NCI-H526 treated with DMSO at 0.1 percent for 48 hours (cell line): ENCODE measurements at places on chromosomes 3 and 15.

DNA sequence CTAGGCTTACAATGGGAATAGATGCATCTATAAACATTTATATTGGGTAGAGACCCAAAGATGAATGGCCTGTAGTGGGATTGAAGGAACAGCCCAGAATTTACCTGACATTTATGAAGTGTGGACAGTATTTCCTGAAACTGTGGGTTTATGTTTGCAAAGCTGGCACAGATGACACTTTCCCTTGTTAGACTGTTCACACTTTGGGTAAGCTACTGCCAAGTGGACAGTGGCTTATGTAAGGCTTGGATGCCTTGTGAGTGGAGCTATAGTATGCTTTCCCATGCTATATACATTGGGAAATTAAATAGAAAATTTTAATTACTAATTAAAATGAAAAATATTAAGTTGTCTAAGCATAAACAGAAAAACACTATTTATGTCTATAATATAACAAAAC lies 48.5 kb downstream of the STARD9 start:
- DNase-seq = no peak

DNA sequence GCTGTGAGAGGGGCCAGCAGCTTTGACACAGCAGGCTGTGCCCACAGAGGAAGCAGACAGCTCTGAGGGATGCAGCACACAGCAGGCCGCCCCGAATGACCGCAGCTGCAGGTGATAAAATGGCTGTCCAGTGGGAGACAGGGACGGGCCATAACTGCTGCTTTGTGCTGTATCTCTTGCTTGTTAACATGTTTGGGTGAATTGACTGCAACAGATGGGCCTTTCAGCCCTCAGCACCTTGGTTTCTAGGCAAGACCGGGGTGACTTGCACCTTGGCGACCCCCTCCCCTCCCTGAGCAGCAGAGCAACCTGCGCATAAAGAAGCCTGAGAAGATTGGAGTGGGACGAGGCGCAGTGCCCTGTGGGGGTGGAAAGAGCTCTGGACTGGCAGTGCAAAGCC lies 36.6 kb upstream of the CLK3 start:
- DNase-seq = no peak

GRCh38 chr3:67468511-67468910 lies 185.9 kb downstream of the SUCLG2 start:
- no peak for DNase-seq

DNA sequence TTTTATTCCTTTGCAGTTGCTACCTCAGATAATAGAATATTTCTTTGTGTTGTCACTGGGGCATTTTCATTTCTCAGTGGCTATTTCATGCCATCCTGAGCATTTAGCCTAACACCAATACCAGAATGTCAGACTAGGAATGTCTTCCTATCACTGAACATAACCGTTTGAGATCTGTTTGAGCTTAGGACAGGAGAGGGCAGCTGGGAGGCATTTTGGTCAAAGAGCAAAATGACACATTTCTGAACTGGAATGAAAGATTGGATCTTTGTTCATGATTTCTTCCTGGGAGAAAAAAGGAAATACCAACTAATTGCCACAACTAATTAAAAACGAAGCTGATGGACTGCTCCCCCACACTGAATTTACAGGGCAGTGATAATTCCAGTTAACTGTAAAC lies 921.3 kb upstream of the NR2F2 start:
- DNase-seq = no peak

DNA sequence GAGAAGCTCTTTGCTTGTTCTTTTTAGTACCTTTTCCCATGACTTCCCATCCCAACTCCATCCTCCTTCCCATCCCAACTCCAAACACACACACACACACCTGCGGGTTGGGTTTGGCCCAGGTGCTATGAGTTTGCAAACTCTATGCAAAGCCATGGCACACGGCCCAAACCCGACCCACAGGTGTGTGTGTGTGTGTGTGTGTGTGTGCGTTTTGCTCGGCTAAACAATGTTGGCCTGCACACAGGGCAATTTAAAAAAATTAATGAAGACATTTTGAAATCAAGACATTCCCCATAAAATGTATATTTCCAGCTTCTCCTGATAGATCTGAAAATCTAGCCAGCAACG lies 103.7 kb upstream of the TLE3 start:
- peak; percentile 62 for DNase-seq

GRCh38 chr3:114941626-114942309 lies 205.3 kb downstream of the ZBTB20 start:
- DNase-seq = no peak

DNA sequence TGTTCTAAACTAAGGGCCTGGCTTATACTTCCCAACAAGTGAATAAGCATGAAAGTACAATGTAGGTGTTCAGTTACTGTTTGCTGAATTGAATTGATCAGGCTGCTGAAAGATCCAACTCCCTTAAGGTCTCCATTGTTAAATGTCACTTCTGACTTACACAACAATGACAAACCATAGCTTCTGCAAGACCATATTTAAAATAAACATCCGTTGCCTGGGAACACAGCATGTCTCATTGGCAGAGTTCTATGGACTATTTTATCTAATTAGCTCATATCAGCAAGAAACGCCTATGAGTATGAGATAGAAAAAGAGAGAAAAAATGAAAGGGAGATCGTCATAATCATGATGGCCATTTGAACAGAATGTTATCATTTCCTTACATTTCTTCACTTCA lies 605.4 kb downstream of the FGF12 start:
- DNase-seq = no peak

GRCh38 chr3:32138545-32139104 lies 32.2 kb downstream of the GPD1L start:
- DNase-seq = no peak

DNA sequence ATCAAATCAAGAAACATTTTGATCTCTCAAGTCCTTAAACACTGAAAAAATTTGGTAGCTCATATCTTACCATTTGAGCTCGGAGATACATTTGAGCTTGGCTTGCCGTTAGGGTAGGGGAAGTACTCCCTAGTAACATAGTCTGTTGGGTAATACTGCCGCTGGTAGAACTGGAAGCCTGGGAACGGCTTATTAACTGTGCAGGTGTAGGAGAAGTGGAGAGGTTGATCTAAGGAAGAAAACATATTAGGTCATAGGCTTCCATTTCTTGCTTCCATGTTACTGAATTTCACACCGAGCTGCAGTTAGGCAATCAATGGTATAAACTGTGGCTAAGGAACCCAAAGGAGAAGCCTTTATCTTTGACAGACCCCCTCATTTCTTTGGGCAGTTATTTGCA lies 32.5 kb downstream of the PHC3 start:
- no peak for DNase-seq
